Thyroid gland (tissue), 4 donors: ENCODE measurements at places on chromosomes 12 and 14. TPM values are rescaled to one million over a fixed set of nuclear protein-coding genes. Genes with fewer than 3 reads are reported as not detected.

The TAC3 gene
- not detected for total RNA-seq

The KRT75 gene
- not detected for total RNA-seq

The HEBP1 gene
- 97.2 TPM for total RNA-seq

The RFLNA gene
- total RNA-seq: not detected

The MYRFL gene
- total RNA-seq: 0.40 TPM

The PLA2G1B gene
- total RNA-seq: not detected

The TGM1 gene
- total RNA-seq: 2.1 TPM

The CCDC77 gene
- 12.3 TPM for total RNA-seq

The VWF gene
- 169 TPM for total RNA-seq

The SRRM4 gene
- total RNA-seq: 0.10 TPM

The SLC17A8 gene
- total RNA-seq: not detected

The SIX1 gene
- 2.2 TPM for total RNA-seq

The PMCH gene
- total RNA-seq: not detected

The PGF gene
- 68.8 TPM for total RNA-seq

The UBR7 gene
- 37.0 TPM for total RNA-seq
